ENCODE measurements at places on chromosomes 13 and 19. TPM values are rescaled to one million over a fixed set of nuclear protein-coding genes. Genes with fewer than 3 reads are reported as not detected.

PCDH20 gene
- not detected for total RNA-seq

CYP2S1 gene
- total RNA-seq: not detected

RNF113B gene
- total RNA-seq: not detected

PSG4 gene
- total RNA-seq: not detected

IFNL1 gene
- total RNA-seq: not detected

FAM216B gene
- not detected for total RNA-seq

ZNF582 gene
- total RNA-seq: 7.9 TPM

FCAR gene
- 0.20 TPM for total RNA-seq

SIGLEC8 gene
- not detected for total RNA-seq

THSD1 gene
- 0.31 TPM for total RNA-seq

MYPOP gene
- total RNA-seq: 5.6 TPM

RTBDN gene
- not detected for total RNA-seq

COX6B1 gene
- total RNA-seq: 334 TPM

TNNI3 gene
- not detected for total RNA-seq

RDH8 gene
- not detected for total RNA-seq

MBD3L2 gene
- total RNA-seq: not detected

APOE gene
- total RNA-seq: not detected

KLK6 gene
- total RNA-seq: not detected

ZNF235 gene
- 11.6 TPM for total RNA-seq

RNASEH2B gene
- 92.3 TPM for total RNA-seq

C5AR1 gene
- total RNA-seq: 1.7 TPM

RASAL3 gene
- total RNA-seq: 76.2 TPM

IGFL3 gene
- total RNA-seq: not detected

PODNL1 gene
- not detected for total RNA-seq

CGB2 gene
- total RNA-seq: not detected

ZNF146 gene
- total RNA-seq: 57.8 TPM

ZNF793 gene
- 8.7 TPM for total RNA-seq

ADGRE3 gene
- total RNA-seq: not detected

SMARCA4 gene
- 93.6 TPM for total RNA-seq

PTPRS gene
- total RNA-seq: 3.4 TPM

ATG4D gene
- total RNA-seq: 39.1 TPM

MADCAM1 gene
- total RNA-seq: 0.40 TPM

GRIN3B gene
- total RNA-seq: not detected

ZNF121 gene
- total RNA-seq: 53.7 TPM

DAND5 gene
- total RNA-seq: not detected

CGB1 gene
- total RNA-seq: not detected

LPAR6 gene
- 0.15 TPM for total RNA-seq

ADGRE1 gene
- 0.15 TPM for total RNA-seq

OR1M1 gene
- not detected for total RNA-seq

PRODH2 gene
- total RNA-seq: not detected

WTIP gene
- 0.07 TPM for total RNA-seq

PLPPR2 gene
- total RNA-seq: 1.5 TPM

B3GNT3 gene
- not detected for total RNA-seq

ICAM4 gene
- total RNA-seq: 0.95 TPM

EDDM13 gene
- not detected for total RNA-seq
